Fibroblast of lung (primary cell): ENCODE measurements at places on chromosomes 3 and 15. TPM values are rescaled to one million over a fixed set of nuclear protein-coding genes. Genes with fewer than 3 reads are reported as not detected.

DNA sequence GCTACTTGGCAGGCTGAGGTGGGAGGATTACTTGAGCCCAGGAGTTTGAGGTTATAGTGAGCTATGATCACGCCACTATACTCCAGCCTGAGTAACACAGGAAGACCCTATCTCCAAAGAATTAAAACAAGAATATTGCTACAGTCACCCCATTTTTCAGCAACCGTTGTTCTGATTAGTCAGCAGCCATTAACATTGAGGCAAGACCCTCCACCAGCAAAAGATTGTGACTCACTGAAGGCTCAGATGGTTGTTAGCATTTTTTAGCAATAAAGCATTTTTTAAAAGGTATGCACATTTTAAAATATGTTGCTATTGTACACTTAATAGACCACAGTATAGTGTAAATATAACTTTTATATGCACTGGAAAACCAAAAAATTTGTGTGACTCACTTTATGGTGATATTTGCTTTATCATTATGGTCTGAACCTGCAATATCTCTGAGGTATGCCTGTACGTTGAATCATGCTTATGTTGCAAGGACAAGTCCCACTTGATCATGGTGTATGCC lies 492.6 kb downstream of the SQOR start:
- peak; percentile 28 for DNase-seq

GRCh38 chr3:101941318-101942040 lies 92.2 kb downstream of the NFKBIZ start:
- DNase-seq, result peak; percentile 80

DNA sequence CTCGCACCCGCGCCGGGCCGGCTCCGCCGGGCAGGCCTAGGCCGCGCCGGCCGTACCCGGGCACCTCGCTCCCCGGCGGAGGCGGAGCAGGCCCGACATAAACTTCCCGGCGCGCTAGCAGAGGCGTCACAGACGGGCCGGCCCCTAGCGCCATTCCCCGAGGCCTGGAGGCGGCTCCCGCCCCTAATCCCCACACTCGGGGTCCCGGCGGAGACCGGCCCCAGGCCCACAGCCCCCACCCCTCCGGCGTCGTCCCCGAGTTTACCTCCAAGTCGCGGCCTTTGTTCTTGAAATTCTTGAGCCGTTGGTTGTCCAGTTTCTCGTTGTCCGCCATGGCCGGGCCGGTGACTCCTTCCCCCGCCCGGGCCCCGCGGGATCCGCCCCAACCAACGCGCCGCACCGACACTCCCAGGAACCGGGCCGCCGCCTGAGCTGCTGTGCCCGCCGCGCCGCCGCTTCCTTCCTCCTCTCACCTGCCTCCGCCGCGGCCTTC lies 376 bp downstream of the KPNA4 start:
- peak; percentile 67 for DNase-seq

- DNase-seq, result peak; percentile 60
Measured at GRCh38 chr3:133938770-133939462, 43.2 kb upstream of the RAB6B start.

DNA sequence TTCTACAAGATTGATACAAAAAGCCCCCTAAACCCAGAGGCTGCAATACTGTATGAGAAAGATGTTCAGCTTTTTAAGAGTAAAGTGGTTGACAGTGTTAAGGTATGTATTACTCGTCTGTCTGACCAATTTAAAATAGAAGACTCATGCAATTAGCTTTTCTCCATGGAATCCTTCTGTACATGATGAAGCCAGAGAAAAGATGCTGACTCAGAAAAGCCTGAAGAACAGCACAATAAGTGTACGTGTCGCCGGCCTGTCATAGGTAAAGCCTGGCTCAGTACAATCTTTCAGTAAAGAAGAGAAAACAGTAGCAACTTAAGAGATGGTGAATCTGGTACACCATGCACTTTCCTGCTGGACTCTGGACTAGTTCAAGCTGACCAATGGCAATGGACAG lies 16.4 kb downstream of the NEK4 start:
- DNase-seq, result no peak

GRCh38 chr3:42665050-42665878 lies 11.8 kb downstream of the ZBTB47 start:
- no peak for DNase-seq

- DNase-seq, result no peak
Measured at GRCh38 chr15:66298803-66299251, 5.5 kb downstream of the DIS3L start.

GRCh38 chr3:56459719-56460118 lies 8.5 kb downstream of the ERC2 start:
- no peak for DNase-seq

- DNase-seq, result no peak
Measured at GRCh38 chr15:85408270-85408746, 27.9 kb downstream of the AKAP13 start.

- DNase-seq, result no peak
Measured at GRCh38 chr3:133675631-133676335, 14.0 kb upstream of the TOPBP1 start.

- no peak for DNase-seq
Measured at GRCh38 chr15:78065973-78066946, 11.3 kb downstream of the TBC1D2B start.

- DNase-seq, result peak; percentile 50
Measured at GRCh38 chr3:191236646-191237045, 37.6 kb downstream of the OSTN start.

- DNase-seq, result peak; percentile 1
Measured at GRCh38 chr3:110625201-110625747, 446.3 kb upstream of the NECTIN3 start.

- DNase-seq, result peak; percentile 79
Measured at GRCh38 chr15:90660195-90660998, 56.7 kb upstream of the BLM start.

DNA sequence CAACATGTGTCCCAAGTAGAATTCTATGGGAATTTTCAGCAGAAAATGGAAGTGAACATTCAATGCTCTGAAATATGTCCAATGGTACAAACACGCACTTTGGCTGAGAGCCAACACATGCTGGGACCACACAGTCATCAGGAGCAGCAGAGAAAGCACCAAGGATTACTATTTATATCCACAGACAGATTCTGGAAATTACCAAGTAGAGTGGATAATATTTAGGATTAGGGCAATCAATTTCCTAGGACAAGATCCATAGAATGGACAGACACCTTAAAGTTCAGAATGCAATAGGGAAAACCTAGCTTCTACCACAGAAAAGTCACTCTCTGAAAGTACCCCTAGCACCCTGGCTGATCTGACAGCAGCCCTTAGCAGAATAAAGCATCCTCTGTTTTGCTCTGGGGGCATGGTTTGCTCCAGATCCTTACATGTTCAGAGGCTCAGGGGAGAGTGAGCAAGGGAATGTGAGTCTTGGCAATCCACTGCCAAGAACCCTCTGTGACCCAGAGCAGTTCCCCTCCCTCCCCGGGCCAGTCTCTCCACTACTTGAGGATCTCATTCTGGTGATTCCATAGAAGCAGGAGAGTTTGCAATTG lies 206.0 kb upstream of the WNT5A start:
- peak; percentile 30 for DNase-seq

GRCh38 chr3:48186631-48187300 lies 1.5 kb downstream of the CDC25A start:
- DNase-seq, result peak; percentile 7

DNA sequence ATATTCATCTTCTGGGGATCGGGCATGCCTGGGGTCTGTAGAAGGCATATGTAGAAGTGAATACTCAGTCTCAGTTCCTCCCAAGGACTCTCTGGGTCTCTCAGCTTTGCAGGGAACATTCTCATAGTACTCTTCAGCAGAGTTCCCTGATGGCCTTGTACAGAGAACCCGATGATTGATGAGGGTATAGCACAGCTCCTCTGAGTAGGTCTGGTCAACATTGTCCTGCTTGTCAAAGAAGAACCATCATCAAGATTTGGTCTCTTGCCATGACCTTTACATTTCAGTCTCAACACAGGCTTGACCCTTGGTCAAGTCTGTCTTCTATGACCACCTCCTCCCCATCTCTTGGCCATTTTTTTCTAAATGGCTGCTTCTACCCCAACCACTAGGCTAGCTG lies 9.5 kb downstream of the GCSAM start:
- DNase-seq, result no peak

GRCh38 chr3:12136371-12136770 lies 22.3 kb downstream of the TIMP4 start:
- DNase-seq, result no peak

- DNase-seq, result peak; percentile 78
Measured at GRCh38 chr3:141405025-141405424, 36.7 kb downstream of the ZBTB38 start.

DNA sequence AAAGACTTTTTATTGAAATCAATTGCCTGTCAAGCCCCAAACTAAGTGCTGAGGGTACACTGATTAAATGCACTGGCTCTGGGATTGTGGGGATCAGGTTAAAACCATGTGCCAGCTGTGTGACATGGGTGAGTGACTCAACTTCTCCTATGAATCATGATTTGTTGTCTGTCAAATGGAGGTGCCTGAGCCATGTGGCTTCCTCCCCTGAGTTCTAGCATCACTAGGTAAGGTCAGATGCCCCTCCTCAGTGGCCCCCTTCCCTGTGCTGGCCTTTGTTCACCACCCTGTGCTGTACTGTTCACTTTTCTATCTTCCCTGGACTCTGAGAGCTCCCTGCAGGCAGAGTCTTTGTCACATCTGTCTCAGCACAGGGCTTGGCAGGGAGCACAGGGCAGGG lies 43.6 kb upstream of the ATP2B2 start:
- no peak for DNase-seq

DNA sequence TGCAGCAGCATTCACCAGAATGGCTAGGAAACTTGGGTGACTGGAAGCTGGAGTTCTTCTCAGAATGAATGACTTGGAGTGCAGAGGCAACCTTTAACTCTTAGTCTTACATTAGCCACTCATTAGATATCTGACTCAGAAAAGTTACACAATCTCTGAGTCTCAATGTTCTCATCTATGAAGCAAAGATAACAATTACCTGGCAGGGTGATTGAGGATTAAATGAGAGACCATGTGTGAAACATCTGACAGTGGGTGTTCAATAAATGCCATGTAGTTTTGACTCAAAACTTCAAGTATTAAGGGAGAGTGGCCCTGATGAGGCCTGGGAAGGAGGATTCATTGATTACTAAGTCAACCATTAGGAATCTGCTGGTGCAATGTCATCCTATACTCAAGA lies 48.3 kb downstream of the MRPL3 start:
- peak; percentile 64 for DNase-seq

DNA sequence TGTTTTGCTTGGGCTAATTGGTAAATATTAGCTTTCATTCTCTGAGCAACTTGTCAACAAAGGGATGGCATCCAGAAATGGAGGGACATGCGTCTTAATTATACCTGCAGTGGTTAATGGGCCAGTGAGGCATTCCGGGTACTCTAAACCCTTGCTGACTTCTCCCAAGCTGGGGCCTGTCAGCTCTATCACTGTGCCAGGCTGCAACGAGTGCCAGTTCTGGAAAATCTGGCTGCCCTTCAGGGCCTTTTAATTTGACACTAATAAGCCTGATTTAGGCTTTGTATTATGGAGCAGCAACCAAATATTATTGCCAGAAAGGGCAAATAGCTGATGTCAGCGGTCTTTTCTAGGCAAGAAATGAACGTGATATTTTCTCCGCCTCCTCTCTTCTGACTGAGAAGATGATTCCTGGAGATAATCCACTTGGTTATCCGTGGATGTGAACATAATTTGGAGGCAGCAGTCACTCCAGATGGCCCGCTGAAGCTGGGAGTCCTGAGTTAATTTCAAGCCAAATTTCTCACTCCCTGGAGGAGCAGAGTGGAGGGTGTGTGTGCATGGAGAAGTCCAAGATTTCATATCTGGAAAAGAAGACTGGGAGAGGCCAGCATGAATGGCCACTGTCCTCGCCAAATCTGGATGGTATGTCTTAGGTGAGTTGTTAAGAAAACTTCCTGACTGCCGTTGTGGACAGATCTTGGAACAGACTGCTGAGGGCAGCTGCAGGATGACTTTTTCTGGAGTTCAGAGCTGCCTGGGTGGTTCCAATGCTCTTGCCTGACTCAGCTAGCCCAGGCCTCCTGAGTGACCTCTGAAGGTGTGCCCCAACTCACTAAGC lies 44.4 kb upstream of the PSMD6 start:
- peak; percentile 44 for DNase-seq

DNA sequence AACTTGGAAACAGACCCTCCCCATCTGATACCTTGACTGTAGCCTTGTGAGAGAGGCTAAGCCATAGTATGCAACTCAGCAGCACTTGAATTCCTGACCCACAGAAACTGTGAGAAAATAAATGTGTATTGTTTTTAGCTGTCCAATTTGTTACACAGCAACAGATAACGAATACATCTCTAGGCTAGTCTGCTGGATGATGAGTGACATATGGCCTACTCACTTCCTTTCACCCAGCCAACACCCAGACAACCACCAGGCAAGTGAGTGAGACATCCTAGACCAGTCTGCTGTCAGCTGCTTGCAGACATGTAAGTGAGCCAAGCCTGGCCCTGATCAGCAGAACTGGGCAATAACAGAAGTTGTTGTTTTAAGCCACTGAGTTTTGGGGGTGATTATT lies 19.2 kb upstream of the SMAD6 start:
- peak; percentile 27 for DNase-seq

The FHIT gene
- 2.1 and 2.3 TPM in 2 replicates for total RNA-seq

The ATP13A4 gene
- total RNA-seq, result under 0.01 and 0.33 TPM in 2 replicates

The B3GALNT1 gene
- total RNA-seq, result 13.1 and 15.9 TPM in 2 replicates

The PLCH1 gene
- total RNA-seq, result under 0.01 TPM in 2 replicates

The C3orf49 gene
- total RNA-seq, result not detected in 2 replicates

The CIAO2A gene
- 59.1 and 94.5 TPM in 2 replicates for total RNA-seq

The CPNE9 gene
- total RNA-seq, result under 0.01 TPM in 1 of 2 replicates, not detected in the other

The DZIP3 gene
- 19.3 and 26.4 TPM in 2 replicates for total RNA-seq

The TRPM1 gene
- total RNA-seq, result not detected in 2 replicates

The SPATA12 gene
- not detected in 2 replicates for total RNA-seq

The ADCY5 gene
- total RNA-seq, result 0.50 and 0.51 TPM in 2 replicates

The RASL12 gene
- total RNA-seq, result 49.3 and 50.5 TPM in 2 replicates
